ENCODE measurements at places on chromosomes 1 and 21.

DNA sequence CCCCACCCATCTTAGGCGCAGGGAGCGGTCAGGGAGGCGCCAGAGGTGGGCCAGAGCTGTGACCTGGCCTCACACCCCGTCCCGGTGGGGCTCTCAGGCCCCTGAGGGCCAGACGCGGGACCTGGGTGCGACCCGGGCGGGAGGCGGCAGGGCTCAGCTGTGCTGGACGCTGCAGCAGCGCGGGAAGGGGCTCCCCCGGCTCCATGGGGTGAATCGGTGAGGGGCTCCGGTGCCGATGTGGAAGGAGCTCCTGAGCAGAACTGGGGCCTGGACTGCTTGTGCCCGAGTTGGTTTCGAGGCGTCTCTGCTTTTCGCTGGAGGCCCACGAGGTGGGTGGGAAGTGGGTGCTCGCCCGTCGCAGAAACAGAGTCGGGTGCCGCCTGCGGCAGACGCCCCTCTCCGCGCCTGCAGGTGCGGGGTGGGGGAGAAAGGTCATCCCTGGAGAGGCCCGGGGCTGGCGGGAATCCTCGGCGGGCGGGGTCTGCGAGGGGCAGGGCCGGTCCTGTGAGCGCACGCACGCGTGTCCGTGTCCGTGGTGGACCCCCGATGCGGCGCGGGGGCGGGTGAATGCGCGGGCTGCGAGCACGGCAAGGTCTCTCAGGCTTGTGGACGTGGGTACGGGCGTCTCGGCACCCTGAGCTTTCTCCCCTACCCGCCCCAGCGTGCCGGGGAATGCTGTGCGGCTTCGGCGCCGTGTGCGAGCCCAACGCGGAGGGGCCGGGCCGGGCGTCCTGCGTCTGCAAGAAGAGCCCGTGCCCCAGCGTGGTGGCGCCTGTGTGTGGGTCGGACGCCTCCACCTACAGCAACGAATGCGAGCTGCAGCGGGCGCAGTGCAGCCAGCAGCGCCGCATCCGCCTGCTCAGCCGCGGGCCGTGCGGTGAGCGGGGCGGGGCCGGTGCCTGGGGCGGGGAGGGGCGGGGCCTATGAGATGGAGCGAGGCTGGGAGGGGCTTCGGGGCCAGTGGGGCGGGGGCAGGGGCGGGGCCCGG, 20.4 kb downstream of the AGRN start:
- peak; percentile 72 for DNase-seq

DNA sequence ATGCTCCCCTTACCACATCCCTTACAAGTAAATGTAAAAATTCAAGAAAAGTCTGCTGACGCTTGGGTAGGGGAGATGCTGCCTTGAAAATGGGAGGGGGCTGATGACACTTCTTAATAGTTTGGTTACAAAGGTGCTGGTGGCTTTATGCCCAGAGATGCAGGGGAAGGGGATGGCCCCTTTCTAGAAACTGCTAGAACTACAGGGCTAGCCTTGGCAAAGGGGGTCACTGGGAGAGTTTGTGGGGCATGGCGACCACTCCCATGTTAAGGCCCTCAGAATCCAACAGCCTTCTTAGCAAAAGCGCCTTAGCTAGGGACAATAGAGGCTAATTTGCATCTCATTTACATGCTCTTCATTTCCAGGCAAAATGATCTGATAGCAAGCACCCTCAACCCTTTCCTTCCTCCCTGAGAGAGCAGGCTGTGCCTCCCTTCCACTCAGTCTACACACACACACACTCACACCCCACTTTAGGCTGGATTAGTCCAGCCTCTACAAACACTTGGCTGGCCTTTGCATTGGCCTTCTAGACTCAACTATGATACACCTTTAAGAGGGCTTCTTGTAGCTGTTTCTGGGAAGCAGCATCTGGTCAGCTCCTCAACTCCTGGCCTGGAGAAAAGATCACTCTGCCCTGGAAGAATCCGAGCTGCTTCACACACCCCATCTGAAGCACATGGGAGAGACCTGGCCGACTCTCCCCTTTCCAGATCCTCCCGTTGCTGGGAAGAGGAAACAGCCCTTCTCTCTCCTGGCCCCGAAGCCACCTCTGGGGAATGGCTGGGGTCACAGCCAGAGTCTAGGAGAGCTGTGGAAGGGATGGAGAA, 1.7 kb downstream of the SEMA6C start:
- no peak for DNase-seq

GRCh38 chr21:26783466-26784195, 61.6 kb downstream of the ADAMTS1 start:
- DNase-seq = no peak

DNA sequence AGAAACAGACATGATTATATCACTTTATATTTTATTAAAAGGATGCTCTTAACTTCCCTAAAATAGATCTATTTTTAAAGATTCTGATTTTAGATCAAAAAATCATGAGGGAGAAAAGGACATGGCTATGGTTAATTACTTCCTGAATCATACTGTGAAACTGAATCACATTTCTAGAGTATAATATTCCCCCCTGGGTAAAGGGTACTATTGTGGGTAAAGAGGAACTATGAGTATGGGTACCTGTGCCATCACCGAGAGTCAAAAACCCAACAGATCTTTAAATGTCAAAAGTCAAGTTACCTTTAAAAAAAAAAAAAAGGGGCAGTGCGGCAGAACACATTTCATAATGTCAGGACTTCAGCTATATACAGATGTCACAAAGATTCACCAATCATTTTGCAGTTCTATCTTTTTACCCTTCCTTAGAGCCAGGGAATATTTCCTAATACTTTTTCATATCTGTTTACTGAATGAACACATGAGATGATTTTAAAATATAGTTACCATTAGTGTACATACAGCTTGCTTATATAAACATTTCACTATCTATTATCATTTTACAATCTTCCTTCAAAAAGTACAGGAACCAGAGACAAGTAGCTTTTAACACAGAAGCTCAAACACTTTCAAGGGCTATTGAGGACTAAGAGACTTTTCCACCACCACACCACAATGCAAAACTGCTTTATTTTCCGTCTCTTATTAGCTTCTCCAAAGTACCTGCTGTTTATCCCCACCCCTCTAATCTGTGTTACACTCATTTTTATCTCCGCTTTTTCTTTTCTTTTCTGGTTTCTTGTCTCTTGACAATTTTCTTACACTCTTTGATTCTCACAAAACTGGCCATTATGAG, 45.0 kb downstream of the EVI5 start:
- DNase-seq = no peak

DNA sequence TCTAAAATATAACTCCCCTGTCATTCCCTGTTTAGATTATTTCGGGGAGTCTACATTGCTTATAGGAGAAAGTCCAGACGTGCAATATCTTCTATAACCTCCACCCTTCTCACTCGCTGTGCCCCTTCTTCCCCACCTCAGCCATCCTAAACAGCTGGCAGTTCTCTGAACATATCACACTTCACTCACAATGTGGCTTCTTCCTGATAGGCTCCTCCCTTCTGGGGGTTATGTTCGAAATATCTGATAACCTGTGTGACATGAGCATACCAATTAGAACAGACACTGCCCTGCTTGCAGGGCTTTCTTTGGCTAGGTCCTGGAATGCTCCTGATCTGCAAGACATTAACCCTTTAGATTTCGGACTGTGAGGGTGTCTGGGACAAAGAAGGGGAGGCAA, 274.6 kb downstream of the NFIA start:
- DNase-seq = no peak

- DNase-seq = no peak
Observed at GRCh38 chr1:47407481-47407880, 8.6 kb upstream of the FOXE3 start.

- no peak for DNase-seq
Observed at GRCh38 chr1:169494343-169494742, 8.6 kb upstream of the SLC19A2 start.

DNA sequence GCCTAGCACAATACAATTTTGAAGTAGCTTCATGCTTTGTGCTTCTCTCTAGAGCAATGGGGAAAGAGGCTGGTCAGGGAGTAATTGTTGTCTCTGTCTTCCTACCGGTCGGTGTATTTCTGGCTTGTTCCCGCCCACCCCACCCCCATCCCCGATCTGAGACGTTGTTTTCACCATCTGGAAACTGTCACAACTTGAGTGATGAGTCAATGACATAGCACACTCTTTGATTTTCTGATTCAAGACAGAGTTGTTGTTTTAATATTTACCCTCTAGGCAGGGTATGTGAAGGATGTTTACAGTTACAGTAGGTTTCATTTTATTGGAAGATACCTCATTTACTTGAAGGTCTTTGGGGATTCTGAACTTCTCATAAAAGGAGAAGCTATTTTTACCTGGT, 7.0 kb downstream of the IL12RB2 start:
- no peak for DNase-seq

GRCh38 chr1:208105756-208106155, 138.4 kb downstream of the PLXNA2 start:
- no peak for DNase-seq

DNA sequence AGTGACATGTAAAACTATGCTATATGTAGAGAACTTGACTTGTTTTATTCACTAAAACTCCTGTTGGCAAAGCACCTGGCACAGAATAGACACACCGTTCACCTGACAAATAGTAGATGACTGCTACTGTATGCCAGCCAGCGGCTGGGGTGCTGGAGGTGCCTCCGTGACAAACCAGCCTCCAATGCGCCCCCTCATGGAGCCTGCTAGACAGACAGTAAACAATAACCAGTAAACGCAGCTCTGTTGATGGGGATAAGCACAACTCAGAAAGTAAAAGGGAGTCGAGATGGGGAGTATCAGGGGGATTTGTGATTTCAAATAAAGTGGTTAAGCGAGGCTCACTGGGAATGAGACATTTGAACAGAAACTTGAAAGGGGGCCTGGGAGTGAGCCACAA, 107.2 kb downstream of the PRDM2 start:
- no peak for DNase-seq

DNA sequence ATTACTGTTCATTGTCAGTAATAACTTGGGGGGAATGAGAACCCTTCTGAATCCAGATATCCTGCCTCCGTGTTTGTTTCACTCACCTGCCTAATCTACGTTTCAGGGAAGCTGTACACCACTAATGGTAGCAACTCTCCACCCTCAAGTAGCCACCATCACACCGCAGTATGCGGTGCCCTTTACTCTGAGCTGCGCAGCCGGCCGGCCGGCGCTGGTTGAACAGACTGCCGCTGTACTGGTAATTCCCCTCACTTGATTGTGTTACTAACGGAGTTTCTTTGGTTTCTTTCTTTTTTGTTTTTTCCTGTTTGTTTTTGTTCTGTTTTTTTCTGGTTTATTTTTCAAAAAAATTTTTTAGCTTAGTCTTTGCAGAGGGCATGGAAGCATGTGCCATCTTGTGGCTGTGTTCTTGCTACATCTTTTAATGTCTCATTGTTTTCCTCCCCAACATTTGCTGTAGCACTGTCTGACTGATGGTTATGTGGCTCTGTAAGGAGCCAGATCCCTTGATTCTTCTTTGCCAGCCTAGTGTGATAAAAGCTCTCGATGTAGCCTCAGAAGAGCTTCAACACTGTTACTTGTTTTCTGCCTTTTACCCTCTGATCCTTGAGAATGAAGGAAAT, 15.9 kb upstream of the OLFML3 start:
- DNase-seq = no peak

GRCh38 chr1:23369335-23370013, at the start of gene ZNF436:
ZNF436 (minus strand) TSS chr1:23369836; CDS start chr1:23368005, 1,831 bp downstream.
- DNase-seq = peak; percentile 47

DNA sequence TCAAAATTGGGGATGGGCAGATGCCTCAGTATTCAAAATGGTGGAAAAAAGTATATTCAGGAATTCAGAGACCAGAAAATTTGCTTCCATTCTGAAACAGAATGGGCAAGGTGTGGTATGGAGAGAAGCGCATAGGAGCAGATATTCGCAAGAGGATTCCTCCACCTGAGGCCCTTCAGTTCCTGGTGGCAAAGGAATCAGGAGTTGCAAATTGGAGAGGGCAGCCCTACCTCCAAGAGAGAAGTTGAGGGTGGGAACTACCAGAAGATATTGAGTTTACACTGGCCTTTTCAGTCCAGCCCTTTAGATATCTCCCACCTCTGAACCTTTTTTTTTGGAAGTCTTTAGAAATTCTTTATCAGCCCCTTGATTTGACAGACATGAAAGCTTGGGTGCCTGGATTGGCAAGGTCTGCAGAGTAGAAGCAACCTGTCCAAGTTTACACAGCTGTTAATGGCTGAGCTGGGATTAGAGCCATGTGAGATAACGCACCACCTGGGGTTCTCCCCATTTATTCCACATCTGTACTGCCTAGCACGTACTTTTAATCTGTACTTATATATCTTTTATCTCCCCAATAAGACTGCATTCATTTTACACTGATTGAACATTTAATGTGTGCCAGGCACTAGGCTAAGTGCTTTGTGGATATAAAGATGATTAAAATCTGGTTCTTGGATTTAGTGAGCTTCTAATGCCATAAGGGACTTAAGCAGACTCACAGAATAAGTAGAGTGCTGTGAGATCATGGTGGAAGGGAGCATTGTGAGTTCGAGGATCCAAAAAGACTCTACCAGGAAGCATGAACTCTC, 99.5 kb downstream of the NGF start:
- no peak for DNase-seq

- no peak for DNase-seq
Observed at GRCh38 chr1:101241485-101242225, 4.8 kb downstream of the S1PR1 start.

DNA sequence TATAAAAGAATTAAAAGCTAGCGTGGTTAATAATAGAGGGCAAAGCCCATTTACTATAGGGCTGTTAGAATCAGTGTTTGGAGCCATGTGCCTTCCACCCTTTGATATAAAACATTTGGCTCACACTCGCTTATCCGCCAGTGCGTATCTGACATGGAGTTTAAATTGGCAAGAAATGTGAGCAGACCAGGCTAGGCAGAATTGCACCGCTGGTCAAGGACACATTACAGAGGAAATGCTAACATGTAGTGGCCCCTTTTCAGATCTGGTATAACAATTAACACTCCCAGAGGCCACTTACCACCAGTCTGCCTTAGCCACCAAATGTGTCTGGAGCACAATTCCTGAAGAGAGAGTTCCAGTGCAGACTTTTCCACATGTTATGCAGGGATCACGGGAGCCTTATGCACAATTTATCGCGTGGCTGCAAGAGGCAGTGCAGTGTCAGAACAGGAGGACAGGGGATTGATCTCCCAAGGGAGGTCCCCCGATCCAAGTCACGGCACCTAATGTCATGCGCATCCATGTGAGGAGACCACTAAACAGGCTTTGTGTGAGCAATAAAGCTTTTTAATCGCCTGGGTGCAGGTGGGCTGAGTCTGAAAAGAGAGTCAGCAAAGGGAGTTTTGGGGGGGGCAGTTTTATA, 14.0 kb downstream of the GSTM3 start:
- DNase-seq = no peak

- DNase-seq = no peak
Observed at GRCh38 chr1:154750681-154751665, 119.1 kb downstream of the KCNN3 start.

DNA sequence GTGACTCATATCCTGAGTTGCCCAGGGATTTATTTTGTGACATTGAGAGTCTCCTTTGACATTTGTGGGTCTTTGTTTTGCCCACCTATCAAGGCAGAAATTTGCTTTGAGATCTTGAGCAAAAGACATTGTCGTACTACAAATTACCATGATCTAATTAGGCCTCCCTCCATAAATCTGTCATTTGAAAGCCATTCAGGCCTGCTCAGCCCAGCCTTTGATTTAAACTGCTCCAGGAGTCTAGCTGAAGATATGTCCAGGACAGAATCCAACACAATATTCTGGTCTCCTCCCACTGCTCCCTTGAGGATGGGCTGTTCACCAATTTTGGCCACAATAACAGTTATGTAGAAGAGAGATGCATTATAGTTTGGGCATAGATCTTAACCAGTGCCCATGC, 86.7 kb downstream of the PROX1 start:
- DNase-seq = no peak

GRCh38 chr1:14429577-14429976, 168.9 kb upstream of the KAZN start:
- DNase-seq = no peak
